ENCODE measurements at places on chromosomes 11 and 22. TPM values are rescaled to one million over a fixed set of nuclear protein-coding genes. Genes with fewer than 3 reads are reported as not detected.
A peak's percentile ranks its signal among the peaks of the same experiment; 100 is the strongest.

- peak; percentile 67 for DNase-seq
Measured at GRCh38 chr11:6926208-6927029, at the start of gene ZNF215. Gene ZNF215, plus strand, starts transcription at chr11:6926426. Its CDS starts 5,847 bp downstream, at chr11:6932273.

- DNase-seq: no peak
Measured at GRCh38 chr11:27913650-27914049, 194.3 kb downstream of the KIF18A start.

GRCh38 chr11:64649291-64649697 lies 58.3 kb downstream of the SLC22A12 start:
- DNase-seq: peak; percentile 42

The SCT gene
- polyA plus RNA-seq: 0.68 TPM

GRCh38 chr22:50676180-50676636 lies 3.6 kb downstream of the SHANK3 start:
- DNase-seq: no peak

The KCNJ11 gene
- polyA plus RNA-seq: 0.31 TPM

The TRIM6 gene
- 6.1 TPM for polyA plus RNA-seq

DNA sequence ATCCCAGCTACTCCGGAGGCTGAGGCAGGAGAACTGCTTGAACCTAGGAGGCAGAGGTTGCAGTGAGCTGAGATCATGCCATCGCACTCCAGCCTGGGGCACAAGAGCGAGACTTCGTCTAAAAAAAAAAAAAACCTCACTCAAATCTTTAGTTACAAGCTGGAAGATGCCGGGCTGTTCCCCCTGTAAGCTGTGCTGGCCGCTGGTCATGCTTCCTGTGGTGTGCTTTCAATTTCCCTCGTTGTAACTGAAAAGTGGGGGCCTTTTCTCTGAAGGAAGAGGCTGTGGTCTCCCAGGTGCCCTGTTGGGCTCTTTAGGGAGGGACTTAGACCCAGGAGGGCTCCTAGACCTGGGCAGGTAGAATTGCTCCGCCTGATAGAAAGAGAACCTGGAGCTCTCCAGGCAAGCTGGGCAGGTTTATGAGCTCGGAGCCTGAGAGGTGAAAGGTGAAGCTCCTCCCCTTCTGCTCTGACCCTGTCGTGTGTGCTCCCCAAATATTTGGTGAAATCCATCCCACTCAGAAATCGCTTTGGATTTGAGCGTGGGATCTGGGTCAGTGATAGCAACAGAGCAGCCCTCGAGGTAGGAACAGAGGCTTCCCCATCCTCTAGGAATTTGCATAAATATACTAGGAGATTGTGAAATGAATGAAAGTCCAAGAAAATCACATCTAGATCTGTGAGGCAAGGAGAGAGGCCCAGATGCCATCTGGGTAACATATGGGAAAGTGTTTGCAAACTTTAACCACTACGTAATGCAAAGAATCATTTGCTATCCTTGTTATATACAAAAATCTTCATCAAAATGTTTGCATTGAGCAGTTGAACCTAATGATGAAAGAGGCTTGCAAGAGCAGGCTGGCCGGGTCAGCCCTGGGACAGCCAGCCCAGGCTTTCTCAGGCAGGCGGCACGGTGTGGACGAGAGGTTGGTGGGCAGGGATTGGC lies 154.3 kb downstream of the FBXO7 start:
- DNase-seq: no peak

DNA sequence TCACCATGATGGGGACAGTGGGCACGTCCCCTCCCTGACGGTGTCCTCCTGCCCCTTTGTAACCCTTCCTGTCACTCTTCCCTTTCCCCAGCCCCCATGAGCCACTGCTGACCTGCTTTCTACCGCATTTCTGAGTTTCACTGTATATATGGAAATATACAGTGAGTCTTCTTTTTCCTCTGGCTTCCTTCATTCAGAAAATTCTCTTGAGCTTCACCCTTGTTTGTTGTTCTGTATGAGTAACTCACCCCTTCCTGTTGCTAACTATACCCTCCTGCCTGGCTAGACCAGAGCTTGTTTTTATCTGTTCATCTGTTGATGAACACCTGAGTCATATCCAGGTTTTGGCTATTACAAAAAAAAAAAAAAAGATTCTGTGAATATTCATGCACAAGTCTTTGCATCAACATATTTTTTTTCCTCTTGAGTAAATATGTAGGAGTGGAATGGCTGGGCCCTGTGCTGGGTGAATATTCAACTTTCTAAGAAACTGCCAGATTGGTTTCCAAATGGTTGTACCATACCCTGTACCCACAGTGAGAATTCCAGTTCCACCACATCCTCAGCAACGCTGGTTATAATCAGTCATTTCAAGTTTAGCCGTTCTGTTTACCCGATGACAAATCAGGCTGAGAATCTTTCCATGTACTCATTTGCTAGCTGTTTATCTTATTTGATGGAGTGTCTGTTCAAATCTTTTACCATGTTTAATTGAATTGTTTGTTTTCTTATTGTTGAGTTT lies 62.0 kb downstream of the IGF2 start:
- no peak for DNase-seq

DNA sequence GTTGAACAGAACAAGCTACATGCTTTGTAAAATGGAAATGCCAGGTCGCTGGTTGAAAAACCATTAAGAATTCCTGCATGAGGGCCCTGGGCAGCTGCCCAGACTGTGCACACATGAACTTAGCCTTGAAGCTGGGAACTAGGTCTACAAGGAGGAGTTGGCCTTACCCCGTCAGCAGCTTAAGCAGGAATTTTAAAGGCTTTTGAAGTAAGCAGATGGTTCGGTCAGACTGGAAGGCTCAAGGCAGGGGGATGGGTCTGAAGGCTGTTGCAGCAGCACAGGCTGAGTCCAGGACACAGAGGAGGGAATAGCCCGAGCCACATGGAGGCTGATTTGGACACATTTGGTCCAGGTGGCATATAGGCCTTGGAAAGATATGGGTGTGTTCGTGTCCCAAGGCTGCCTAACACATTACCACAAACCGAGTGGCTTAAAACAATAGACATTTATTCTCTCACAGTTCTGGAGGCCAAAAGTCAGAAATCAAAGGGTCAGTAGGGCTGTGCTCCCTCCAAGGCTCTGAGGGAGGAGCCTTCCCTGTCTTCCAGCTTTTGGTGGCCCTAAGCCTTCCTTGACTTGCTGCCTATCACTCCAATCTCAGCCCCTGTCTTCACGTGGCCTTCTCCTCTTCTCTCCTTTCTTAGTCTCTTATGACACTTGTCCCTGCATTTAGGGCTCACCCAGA lies 11.6 kb downstream of the LIF start:
- DNase-seq: no peak

- DNase-seq: no peak
Measured at GRCh38 chr11:102991776-102992175, 36.2 kb upstream of the MMP13 start.

The PARVA gene
- polyA plus RNA-seq: 126 TPM

GRCh38 chr22:22460635-22461034 lies 47.9 kb downstream of the ZNF280B start:
- no peak for DNase-seq

- DNase-seq: no peak
Measured at GRCh38 chr11:44408711-44409470, 99.0 kb upstream of the ALX4 start.

The NXPE2 gene
- 0.10 TPM for polyA plus RNA-seq

The LRRC32 gene
- polyA plus RNA-seq: 19.4 TPM

GRCh38 chr11:122646549-122647340 lies 8.8 kb upstream of the UBASH3B start:
- DNase-seq: no peak

The FOLR1 gene
- polyA plus RNA-seq: 10.3 TPM

- DNase-seq: peak; percentile 42
Measured at GRCh38 chr11:86291466-86292262, 10.4 kb upstream of the HIKESHI start.

- no peak for DNase-seq
Measured at GRCh38 chr11:45663486-45664375, 1.7 kb downstream of the CHST1 start.

DNA sequence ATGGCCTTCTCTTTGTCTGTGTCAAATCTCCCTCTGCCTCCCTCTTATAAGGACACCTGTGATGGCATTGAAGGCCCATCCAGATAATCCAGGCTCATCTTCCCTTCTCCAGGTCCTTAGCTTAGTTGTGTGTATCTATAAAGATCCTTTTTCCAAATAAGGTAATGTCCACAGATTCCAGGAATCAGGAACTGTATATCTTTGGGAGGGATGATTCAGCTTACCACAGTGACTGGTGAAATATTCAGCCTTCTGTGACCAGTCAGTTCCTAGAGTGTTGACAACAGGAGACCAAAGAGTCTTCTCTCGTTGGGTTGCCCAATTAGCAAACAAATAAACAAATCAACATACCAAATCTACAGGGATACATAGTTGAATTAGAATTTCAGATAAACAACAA lies 175.8 kb downstream of the MPPED1 start:
- no peak for DNase-seq

DNA sequence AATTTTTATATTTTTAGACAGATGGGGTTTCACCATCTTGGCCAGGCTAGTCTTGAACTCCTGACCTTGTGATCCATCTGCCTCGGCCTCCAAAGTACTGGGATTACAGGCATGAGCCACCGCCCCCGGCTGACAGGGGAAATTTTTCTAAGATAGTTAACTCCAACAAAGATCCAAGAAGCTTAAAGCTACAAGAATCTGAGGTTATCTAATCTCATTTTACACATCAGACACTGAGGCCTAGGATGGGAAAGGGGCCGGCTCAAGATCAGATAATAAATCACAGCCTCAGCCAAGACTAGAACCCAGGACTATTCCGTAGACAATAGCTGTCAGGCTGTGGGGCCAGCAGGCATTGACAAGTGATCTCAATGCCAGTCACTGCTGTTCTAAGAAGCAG lies 94.0 kb downstream of the AMBRA1 start:
- no peak for DNase-seq

GRCh38 chr22:33429281-33429680 lies 371.1 kb upstream of the SYN3 start:
- no peak for DNase-seq

The PTS gene
- 18.3 TPM for polyA plus RNA-seq

- no peak for DNase-seq
Measured at GRCh38 chr11:112223121-112223520, 3.1 kb upstream of the PTS start.

DNA sequence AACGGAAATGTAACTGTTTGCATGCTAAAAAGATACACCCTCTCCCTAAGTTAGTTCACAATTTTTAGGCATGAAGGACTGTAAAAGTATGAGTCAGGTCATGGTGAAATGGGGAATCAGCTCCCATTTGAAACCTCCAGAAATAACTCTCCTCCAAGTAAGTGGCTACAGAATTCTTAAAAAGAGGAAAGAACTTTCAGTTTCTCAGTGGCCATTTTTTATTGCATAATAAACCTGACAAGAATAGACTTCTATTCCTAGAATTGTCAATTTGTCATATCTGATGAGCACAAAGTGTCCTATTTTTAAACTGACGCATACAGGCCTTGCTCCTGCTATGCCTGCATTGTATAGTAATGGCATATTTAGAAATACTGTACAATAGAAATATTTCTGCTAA lies 612.2 kb downstream of the CNTN5 start:
- DNase-seq: no peak

- DNase-seq: no peak
Measured at GRCh38 chr11:74086242-74086884, 77.5 kb upstream of the UCP3 start.

- DNase-seq: no peak
Measured at GRCh38 chr11:133660202-133660568, 127.9 kb upstream of the OPCML start.

- DNase-seq: no peak
Measured at GRCh38 chr11:2217211-2218030, 45.8 kb upstream of the TH start.

DNA sequence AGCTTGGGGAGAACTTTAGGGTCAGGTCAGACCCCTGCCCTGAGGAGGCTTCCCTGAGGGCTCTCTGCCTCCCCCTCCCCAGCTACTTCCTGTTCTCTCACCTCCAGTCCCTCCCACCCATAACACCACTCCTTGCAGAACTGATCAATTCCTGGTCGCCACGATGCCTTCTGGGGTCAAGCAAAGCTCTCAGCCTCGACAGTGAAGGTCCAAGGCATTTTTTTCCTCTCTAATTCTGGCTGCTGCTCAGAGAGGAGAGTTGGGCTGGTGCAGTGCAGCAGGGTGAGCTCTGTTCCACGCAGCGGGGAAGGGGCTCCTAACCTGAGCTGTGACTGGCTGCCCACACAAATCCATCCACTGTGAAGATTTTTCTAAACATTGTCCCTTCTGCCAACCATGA lies 628.4 kb downstream of the BRD1 start:
- DNase-seq: peak; percentile 1

GRCh38 chr22:33130473-33130872 lies 72.3 kb upstream of the SYN3 start:
- DNase-seq: no peak

- no peak for DNase-seq
Measured at GRCh38 chr11:45037434-45038005, 86.8 kb upstream of the TP53I11 start.

DNA sequence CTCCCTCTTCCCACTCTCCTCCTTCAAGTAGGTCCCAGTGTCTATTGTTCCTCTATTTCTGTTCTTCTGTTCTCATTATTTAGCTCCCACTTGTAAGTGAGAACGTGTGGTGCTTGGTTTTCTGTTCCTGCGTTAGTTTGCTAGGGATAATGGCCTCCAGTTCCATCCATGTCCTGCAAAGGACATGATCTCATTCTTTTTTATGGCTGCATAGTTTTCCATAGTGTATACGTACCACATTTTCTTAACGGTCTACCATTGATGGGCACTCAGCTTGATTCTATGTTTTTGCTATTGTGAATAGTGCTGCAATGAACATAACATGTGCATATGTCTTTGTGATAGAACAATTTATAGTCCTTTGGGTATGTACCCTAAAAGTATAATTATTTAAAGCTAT lies 26.2 kb downstream of the C2CD3 start:
- no peak for DNase-seq

The SLCO2B1 gene
- 44.4 TPM for polyA plus RNA-seq

The PYGM gene
- 1.9 TPM for polyA plus RNA-seq

DNA sequence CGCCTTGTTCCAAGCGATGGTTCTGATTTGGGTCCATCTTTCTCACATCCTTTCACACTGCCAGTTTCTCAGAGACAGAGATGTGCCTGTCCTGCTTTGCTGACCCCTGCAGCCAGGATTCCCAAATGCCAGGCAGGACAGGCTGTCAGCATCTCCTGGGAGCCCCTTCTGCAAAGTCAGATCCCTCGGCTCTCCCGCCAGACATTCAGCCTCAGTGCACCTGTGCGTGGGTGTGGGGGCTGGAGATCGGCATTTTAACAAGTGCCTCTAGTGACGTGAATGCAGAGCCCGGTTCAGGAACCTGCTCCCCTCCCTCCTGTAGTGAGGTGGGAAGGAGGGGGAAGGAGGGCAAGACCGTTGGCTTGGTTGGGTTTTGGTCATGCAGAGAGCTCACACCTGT lies 108.9 kb upstream of the FGF3 start:
- DNase-seq: no peak

GRCh38 chr11:68296344-68297051 lies 15.9 kb upstream of the LRP5 start:
- DNase-seq: no peak

The SPTBN2 gene
- polyA plus RNA-seq: 1.4 TPM

The OR10G6 gene
- polyA plus RNA-seq: not detected

- DNase-seq: no peak
Measured at GRCh38 chr11:130603335-130603906, 155.0 kb downstream of the ADAMTS15 start.

GRCh38 chr22:40626851-40627250 lies 9.7 kb downstream of the MRTFA start:
- DNase-seq: no peak

- no peak for DNase-seq
Measured at GRCh38 chr11:92931746-92932422, 37.6 kb upstream of the MTNR1B start.
